ENCODE measurements at places on chromosomes 5 and 9. TPM values are rescaled to one million over a fixed set of nuclear protein-coding genes. Genes with fewer than 3 reads are reported as not detected.
A peak's percentile ranks its signal among the peaks of the same experiment; 100 is the strongest.

- no peak for DNase-seq
Observed at GRCh38 chr5:127683008-127683407, 20.2 kb upstream of the CCDC192 start.

GRCh38 chr5:68368311-68369022 is 152.9 kb downstream of the PIK3R1 start:
- DNase-seq: no peak

DNA sequence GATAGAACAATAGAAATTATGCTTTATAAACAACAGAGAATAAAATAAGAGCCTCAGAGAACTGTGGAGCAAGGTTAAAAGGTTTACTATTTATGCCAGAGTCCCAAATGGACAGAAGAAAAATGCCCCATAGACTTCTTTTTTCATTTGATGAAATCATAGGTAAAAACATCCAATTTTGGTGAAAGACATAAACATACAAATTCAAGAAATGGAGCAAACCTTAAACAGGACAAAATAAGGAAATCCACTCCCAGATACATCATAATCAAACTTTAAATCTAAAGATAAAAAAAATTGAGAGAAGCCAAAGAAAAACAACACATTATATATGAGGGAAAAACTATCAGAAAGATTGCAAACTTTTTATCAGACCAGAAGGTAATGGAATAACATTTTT is 182.8 kb downstream of the GADD45G start:
- no peak for DNase-seq

- no peak for DNase-seq
Observed at GRCh38 chr9:32672469-32672868, 37.0 kb upstream of the TAF1L start.

DNA sequence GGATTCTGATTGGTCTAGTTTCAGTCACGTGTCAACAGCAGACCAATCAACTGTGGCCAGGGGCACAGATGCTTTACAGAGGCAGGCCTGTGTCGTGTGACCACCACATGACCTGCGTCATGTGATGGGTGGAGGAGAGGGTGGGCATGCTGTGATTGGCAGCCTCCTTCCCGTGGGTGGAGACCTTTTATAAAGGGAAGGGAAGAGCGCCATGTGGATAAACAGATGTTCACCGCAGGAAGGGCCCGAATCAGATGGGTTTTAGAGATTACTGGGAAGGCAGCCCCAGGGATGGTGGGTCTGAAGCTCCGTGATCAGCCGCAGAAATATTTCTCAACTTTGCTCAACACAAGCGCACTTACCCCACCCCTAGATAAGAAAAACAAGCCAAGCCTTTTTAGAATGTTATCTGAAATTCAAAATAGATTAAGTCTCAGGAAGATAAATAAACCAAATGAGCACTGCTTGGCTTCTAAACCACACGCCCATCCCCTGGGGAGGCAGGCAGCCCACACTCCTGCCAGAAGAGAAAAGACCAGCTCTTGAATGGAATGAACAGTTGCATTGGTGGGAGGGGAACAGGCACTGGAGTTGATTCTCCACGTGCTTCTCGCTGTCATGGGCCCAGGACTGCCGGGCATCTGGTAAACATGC is 43.6 kb downstream of the ROPN1L start:
- DNase-seq: peak; percentile 65

DNA sequence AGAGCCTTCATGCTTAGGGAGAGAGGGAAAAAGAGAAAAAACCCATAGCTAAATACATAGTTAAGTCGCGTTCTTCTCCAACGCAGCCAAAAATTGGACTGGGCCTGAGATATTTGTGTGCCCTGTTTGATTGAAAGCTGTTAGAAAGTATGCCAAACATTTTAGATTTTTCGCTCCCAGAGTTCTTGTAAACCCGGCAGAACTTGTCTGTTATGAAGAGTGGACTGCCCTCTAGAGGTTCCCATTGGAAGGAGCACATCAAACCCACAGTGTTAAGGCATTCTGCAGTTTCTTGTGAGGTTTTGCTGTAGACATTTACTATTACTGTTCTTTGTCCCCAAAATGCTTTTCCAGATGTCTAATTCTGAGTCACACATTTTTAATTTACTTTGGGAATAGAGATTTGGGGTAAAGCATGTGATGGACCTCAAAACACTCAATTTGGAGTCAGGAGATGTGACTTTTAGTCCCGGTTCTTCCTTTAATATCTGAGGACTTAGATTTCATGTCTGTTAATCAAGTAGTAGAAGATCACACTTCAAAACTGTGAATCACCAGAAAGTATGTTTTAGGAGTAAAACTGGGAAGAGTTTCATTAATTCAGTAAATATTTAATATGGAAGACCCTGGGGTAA is 96.6 kb downstream of the PCSK1 start:
- DNase-seq: no peak

GRCh38 chr5:142276517-142276916 is 48.3 kb downstream of the SPRY4 start:
- DNase-seq: no peak

DNA sequence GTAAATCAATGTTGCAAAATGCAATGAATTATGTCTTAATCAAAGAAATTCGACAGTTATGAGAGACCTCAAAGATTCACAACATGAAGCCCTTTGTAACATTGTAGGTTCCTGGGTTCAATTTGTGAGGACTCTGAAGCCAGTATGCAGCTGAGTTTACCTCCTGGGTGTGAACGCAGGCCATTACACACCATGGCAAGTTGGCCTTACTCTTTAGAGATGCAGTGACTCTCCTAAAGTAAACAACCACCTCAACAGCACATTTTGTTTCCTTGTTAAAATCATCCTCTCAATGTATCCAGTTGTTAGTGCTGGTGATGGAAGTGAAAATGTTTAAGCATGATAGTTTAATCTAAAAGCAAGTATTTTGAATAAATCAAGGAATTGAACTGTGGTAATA is 73.8 kb downstream of the JAKMIP2 start:
- DNase-seq: no peak

DNA sequence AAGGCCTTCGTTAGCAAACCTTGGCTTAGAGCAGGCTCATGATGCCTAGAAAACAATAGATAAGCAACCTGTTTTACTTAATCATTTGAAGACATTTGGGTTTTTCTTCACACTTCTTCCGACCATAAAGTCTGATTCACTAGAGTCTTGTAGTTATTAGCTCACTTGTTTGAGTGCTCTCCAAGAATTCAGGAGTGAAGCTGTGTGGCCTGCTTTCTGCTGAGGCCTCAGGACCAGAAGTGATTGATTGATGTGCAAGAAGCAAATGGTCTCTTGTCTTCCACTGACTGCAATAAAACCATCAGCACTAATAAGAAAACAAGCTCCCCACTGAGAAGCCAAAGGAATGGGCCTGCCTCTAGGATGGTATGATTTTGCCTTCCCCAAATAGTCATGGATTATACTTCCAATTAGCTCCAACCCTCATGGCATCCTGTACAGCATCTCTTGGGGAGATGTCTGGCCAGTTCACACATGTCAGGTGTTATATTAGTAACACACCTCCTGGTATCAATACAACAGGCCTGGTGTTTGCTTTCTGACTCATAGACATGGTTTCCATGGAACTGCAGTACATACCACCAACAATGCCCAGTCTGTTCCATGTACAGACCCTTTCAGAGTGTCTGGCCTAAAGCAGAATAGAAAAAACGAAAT is 317.6 kb downstream of the CWC27 start:
- DNase-seq: no peak

- no peak for DNase-seq
Observed at GRCh38 chr9:93123561-93124283, 10.3 kb downstream of the NINJ1 start.

GRCh38 chr9:70165006-70165602 is 93.7 kb upstream of the SMC5 start:
- no peak for DNase-seq

DNA sequence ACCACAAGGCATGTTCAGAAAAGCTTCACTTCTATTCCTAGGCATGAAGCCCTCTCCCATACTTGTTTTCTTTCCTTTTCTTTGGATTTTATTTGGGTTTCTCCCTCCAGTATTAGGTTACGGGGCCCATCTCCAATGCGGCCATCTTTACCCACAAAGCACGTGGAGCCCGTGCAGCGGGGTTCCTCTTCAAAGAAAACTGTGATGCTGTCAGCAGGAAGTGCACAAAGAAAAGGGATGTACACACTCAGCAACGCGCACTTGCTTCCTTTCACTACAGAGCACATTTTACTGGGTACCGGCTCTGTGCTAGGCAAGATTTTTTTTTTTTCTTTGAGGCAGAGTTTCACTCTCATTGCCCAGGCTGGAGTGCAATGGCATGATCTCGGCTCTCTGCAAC is 106.6 kb downstream of the COL23A1 start:
- DNase-seq: peak; percentile 32

DNA sequence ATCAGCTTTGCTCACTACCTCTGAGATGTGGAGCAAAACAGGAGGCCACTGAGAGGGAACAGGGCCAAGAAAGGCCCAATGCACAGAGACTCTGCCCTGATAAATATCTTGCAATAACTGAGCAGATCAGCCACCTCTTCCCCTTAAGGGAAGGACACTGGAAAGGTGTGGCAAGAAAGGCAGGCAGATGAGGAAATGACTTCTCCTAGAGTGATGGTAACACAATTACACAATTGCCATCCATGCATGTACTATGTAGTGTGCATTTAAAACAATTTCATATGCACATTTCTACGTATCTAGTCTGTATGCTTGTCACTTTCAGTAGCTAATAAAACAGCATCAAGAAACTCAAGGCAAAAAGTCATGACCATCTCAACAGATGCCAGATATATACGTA is 322.5 kb downstream of the DRD1 start:
- DNase-seq: no peak

DNA sequence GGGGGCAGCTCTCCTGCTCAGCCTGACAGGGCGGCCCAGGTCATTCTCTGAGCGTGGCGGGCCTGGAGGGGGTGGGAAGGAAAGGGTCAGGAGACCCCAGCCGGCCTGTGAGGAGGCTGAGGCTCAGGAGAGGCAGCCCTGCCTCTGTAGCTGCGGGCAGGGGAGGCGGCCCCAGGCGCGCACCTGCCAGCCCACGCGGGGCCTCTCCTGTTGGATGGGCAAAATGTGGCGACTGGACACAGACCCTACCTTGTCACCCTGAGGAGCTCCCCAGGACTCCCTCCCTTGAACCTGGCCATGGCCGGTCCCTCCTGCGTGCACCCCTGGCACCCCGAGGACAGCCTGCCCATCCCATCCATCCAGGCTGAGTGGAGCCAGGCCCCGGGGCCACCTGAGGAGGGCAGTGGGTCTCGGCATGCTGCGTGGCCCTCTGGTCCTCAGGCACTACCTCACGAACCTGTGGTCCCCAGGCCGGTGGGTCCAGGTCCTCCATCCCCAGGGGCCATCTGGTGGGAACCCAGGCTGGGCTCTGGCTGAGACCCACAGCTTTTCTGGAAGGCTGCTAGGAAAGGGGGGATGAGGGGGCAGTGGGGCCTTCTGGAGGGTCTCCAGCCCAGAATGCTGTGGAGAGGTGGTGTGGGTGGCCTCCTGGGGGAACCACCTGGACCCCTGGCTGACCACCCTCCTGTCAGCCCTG is 15.1 kb upstream of the NRARP start:
- DNase-seq: peak; percentile 14

- no peak for DNase-seq
Observed at GRCh38 chr5:133581918-133582317, 30.4 kb downstream of the FSTL4 start.

DNA sequence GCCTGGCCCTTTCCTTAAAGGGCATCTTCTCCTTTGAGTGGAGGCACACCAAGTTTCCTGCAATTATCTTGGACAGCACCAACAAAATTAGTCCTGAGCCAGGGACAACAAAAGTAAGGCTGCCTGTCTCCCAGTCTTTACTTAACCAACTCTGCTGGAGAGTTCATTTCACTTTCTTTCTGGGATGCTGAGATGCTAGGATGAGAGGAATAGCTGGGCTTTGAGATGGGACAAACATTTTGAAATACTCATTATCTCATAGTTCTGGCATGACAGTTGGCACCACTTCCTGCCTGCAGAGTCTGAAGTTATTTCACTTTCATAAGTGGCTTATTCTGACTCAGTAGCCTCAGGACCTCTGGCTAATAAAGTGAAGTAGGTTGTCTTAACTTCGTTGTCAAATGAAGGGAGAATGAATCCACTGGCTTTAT is 157.0 kb downstream of the C9orf152 start:
- no peak for DNase-seq

DNA sequence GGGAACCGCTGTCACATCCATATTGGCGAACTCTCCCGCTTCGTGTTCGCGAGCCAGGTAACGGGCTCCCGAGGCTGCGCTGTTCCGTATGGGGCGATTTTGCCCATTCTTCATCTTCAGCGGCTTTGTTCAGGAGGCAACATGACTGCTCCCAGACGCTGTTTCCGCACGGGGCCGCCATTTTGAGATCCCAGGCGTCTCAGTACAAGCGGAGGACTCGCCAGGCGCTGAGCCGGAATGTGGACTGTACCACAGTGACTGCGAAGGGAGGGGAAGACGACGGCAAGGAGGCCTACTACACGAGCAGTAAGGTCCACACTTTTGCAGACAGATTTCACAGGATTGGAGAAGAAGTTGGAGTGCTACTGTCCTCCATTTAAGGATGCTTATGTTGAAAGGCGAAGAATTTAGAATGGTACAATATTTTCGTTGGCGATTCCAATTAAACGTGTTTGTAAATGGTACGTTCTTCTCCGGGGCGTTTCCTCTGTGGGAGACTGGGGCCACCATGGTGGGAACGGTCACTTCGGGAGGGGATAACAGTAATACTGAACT is 41.6 kb upstream of the ZNF300 start:
- DNase-seq: peak; percentile 86

DNA sequence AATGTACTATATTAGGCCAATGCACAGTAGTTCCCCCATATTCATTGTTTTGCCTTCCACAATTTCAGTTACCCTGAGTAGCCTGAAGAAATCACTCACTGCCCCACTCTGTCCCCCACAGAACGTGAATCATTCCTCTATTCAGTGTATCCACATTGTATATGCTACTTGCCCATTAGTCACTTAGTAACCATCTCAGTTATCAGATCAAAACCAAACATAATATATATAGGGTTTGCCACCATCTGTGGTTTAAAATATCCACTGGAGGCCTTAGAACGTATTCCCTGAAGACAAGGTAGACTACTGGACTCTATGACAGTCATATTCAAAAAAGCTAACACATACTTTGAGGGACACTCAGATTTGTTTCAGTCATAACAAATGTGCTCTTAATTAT is 465.7 kb upstream of the RGMB start:
- no peak for DNase-seq

- DNase-seq: no peak
Observed at GRCh38 chr9:75134495-75134894, 46.2 kb downstream of the OSTF1 start.

GRCh38 chr5:64629841-64630240 is 60.5 kb upstream of the SHISAL2B start:
- no peak for DNase-seq

- DNase-seq: no peak
Observed at GRCh38 chr9:89109666-89110065, 69.0 kb downstream of the SHC3 start.

- no peak for DNase-seq
Observed at GRCh38 chr5:53782620-53783019, 222.2 kb downstream of the NDUFS4 start.

C5orf46 gene
- 12.0 TPM for total RNA-seq

NR5A1 gene
- total RNA-seq: not detected

RLN2 gene
- total RNA-seq: 0.44 TPM

CSF2 gene
- not detected for total RNA-seq

SV2C gene
- 0.44 TPM for total RNA-seq

ADRB2 gene
- 5.1 TPM for total RNA-seq

RIC1 gene
- total RNA-seq: 7.1 TPM

SPINK7 gene
- not detected for total RNA-seq

SH2D3C gene
- total RNA-seq: 18.2 TPM

Data from left ventricle myocardium inferior (tissue), 1 donor.